Activated naive CD4-positive, alpha-beta T cell treated with anti-CD3 and anti-CD28 coated beads for 36 hours (primary cell): ENCODE measurements at places on chromosomes 6 and 20. TPM values are rescaled to one million over a fixed set of nuclear protein-coding genes. Genes with fewer than 3 reads are reported as not detected.

DNA sequence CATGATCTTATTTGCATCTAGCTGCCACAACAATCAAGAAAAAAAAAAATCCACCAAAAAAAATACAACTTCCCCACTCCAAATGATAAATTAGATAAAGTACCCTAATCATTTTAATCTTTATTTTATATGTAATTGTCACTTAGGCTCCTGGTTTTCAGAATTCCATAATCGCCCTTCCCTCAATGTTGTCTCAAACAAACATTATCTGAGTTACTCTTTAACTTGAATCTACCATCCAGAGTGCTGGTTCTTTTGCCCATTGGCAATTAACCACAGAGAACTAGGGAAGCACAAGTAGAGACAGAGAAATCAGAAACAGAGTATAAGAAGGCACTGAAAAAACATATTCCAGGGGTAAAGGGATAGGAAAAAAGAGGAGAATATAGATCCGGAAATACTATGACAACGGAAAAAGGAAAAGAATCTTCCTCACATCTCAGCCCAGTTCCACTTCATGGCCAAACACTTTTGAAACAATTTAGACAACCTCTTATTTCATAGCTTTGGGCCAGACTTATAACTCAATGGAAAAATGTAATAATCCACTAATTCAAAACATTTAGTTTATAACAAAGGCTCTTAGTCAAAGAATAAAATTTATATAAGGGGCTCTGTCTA is 861 bp upstream of the NHSL1 start:
- no peak for DNase-seq

DNA sequence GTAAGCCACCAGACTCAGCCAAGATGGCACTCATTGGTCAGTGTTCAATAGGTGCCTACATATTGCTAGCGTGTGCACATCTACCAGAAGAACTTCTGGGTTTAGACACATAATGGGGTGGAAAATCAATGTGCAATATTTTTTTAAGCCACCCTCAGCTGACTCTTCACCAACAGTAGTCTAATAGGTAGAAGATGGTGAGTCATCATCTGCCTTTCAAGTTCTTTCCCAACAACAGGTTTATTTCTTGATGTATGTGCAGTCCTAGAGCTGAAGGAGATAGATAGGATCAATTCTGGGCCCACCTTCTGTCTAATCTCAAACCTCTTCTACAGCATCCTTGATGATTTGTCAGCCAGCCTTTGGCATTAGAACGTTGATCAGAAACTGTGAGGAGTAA is 41.3 kb downstream of the IRAK1BP1 start:
- no peak for DNase-seq

- DNase-seq = no peak
Observed at GRCh38 chr20:3382836-3383235, 24.6 kb downstream of the DNAAF9 start.

DNA sequence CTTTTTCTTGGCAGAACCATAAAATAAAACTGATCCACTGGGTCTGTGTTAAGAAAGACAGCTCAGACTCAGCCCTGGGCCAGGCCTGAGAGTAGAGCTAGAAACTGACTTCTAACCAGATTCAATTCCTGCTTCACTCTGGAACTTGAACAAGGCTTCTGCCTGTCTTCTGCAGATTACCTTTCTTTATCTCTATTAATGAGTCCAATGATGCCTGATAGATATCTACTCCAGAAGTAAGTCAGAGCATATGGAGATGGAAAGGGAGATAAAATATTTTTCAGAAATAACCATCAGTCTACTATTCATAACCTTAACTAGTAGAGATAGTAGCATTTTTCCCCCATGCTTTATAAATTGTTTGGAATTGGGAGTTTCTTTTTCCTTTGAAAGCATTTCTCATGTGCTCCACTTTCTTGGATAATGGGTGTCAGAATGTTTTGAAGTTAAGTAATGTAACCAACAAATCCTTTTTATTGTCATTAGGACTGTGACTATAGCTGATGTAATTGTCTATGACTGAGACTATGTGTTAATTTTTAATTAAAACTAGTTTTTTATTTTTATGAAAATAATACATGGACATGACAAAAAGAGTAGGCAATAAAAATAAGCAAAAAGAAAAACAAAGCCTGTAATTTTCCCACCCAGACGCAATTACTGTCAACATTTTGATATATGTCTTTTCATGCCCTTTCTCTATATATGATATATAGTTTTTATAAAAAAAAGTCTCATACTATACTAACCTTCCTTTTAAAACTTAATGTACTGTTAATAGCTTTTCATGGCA is 7.2 kb downstream of the SOBP start:
- DNase-seq = no peak

DNA sequence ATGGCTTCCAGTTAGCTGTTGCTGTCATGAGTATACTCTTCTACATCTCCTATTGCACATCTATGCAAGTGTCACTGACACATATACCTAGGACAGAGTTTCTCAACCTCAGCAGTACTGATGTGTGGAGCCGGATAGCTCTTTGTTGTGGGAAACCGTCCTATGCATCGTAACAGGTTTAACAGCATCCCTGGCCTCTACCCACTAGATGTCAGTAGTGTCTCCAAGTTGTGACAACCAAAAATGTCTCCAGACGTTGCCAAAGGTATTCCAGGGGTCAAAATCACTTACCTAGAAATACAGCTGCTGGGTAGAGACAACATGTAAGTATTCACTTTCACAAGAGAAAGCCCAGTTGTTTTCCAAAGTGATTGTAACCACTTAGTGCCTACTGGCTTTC is 637.6 kb downstream of the RNF144B start:
- no peak for DNase-seq

DNA sequence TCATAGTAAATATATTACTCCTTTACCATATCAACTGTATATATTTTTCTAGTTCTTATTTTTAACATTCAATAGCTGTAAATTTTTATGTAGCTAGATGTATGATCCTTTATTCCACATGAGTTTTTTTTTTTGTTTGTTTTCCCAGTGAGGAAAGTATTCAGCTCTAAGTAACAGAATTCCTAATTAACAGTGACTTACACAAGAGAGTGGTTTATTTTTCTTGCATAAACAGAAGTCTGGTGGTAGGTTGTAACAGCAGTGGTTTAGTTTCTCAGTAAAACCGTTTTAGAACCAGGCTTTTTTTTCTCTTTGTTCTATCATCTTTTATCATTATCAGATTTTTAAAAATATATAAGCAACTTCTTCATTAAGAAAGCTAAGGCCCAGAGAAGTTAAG is 116.9 kb upstream of the FLRT3 start:
- no peak for DNase-seq

The IPCEF1 gene
- 24.4 TPM for total RNA-seq

The RNF144B gene
- total RNA-seq = 3.2 TPM

The NDUFAF4 gene
- 53.3 TPM for total RNA-seq
